ENCODE measurements at places on chromosomes 12 and 14.
A peak's percentile ranks its signal among the peaks of the same experiment; 100 is the strongest.

DNA sequence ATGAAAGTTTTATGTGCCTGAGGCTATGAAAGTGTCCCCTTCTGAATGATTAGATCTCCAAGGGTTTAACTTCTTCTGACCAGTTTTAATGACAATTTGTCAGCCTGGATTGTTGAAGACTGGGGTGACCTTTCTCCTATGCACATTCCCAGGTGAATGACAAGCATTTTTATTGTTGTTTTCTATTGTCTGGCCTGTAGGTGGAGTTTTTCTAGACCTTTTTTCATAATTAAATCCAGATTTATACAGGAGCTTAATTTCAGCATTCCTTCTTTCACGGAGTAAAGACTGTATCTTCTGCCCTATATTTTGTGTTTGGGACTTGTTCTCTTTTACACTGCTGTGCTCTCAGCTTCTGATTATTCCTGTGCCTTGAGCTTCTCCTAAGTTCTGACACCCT, 125.0 kb upstream of the FAR2 start:
- DNase-seq, result no peak

GRCh38 chr14:72420749-72421474, 473.0 kb downstream of the DPF3 start:
- DNase-seq, result peak; percentile 81

- DNase-seq, result no peak
Observed at GRCh38 chr14:101947577-101947903, 16.8 kb upstream of the DYNC1H1 start.

- no peak for DNase-seq
Observed at GRCh38 chr14:38065106-38065762, 142.5 kb upstream of the SSTR1 start.

DNA sequence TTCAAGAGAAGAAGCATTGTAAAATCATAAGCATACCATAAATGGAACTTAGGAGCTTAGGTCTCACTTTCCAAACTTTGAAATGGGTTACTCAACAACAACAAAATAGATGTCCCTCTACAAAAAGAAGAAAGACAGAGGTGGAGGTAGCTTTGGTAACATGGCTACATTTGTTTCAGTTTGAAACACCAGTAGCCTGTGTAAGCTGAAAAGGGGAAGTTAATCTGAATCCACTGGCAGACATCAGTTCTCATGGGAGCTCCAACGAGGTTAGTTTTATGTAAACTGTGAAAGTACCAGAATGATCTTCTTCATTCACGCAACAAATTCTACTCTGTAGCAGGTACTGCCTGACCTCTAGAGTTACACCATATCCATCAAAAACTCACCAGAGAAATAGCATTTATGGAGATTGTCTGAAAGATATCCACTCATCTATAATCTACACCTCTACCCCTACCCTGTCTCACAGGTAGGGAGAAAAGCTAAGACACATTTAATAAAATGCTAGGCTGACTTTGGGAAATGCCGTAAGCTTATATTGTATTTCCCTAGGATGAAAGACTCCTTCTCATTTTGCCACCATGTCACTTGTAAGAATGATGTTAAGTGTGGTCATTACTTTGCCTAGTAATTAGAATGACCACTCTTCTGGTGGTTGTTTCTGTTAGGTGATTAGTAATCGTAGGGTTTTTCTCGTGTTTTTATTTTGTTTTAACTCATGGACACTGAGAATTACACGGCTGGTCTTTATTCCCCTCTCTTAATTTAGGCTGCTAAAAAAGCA, 224.1 kb downstream of the ASCL1 start:
- no peak for DNase-seq

- DNase-seq, result no peak
Observed at GRCh38 chr14:97095269-97095668, 298.1 kb downstream of the VRK1 start.

DNA sequence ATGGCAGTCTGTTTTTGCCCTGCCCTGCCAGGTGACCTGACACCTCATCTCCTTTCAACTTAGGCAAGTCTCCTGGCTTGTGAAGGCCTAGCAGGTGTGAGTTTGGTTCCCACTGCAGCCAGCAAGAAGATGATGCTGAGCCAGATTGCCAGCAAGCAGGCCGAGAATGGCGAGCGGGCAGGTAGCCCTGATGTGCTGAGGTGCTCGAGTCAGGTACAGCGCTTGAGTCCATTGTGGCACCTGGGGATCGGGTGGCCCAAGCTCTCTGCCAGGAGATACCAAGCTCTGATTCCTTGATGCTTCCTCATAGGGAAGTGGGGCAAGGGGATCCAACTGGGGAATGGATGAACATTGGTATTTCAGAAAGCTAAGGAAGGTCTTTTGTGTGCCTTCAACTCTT, 4.1 kb upstream of the CSAD start:
- no peak for DNase-seq

DNA sequence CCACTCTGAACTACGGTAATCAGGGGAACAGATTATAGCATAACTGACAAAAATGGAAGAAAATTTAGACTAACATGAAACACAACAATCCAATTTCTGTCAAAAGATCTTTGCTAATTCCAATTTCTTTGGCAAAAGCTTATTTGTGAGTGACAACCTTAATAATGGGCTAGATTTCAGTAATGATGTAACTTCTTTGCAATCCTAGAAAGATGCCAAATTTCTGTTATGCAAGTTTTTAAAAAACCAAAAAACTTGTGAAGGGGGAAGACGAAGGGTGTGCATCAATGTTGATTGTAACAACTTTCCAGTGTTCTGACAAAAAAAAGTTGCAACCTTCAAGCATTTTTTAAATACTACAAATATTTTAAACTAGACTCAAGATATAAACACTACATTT, 59.9 kb downstream of the DICER1 start:
- no peak for DNase-seq

Data from brain microvascular endothelial cell (primary cell).